Erythroblast (primary cell): ENCODE measurements at places on chromosomes 4 and X.

DNA sequence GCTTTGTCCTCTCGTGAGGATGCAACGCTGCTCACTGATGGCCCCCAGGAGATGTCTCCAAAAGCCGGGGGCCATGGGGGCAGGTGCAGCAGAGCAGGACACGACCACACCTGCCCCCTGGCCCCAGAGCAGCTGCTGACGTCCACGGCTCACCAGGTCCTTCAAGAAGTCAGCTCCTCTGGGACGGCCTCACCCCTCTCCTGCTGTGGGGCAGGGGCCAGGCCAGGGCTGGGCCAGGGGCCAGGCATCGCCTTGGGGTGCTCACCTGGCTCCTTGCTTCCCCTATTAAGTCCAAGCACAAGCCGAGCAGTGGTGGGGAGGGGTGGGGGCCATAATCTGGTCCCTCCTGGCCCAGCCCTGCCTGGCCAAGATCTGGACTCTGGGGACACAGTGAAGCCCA lies 28.6 kb upstream of the MXD4 start:
- DNase-seq, result no peak

GRCh38 chr4:168524006-168524405 lies 27.2 kb downstream of the PALLD start:
- no peak for DNase-seq

- DNase-seq, result no peak
These were observed 13.8 kb downstream of the ZNF674 start for GRCh38 chrX:46531442-46531841.

GRCh38 chr4:102642631-102643298 lies 118.0 kb downstream of the MANBA start:
- no peak for DNase-seq

- no peak for DNase-seq
These were observed 268.1 kb downstream of the DKK2 start for GRCh38 chr4:106767991-106768390.
